Uterus (tissue), 4 donors: ENCODE measurements at places on chromosomes 1 and 21. TPM values are rescaled to one million over a fixed set of nuclear protein-coding genes. Genes with fewer than 3 reads are reported as not detected.

DNA sequence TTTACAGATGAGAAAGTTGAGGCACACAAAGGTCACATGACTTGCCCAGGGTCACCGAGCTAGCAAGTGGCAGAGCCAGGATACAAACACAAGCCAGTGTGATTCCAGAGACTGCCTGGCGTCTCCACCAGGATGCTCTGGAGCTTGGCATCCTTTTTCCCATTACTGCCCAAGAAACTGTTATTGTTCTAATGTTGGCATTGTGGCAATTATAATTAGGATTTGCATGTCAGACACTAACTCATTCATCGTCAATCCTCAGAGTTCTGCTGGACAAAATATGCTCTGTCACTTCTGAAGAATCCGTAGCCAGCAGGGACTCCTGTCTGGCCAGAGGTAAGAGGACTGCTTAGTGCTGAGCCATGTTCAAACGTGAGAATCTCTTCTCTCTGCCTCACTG is 8.8 kb downstream of the KAZN start:
- no peak for DNase-seq
- H3K4me3 ChIP-seq: no peak overlapping the region
- H3K27ac ChIP-seq: no peak overlapping the region
- no peaks in the 10 kb centered on the region for H3K36me3 ChIP-seq
- no peaks in the 10 kb centered on the region for H3K4me1 ChIP-seq

GRCh38 chr1:230408971-230409370 is 17.2 kb downstream of the PGBD5 start:
- H3K4me1 ChIP-seq: no peaks in the 10 kb centered on the region
- H3K36me3 ChIP-seq: no peaks in the 10 kb centered on the region
- H3K4me3 ChIP-seq: no peak overlapping the region
- DNase-seq: no peak
- H3K27ac ChIP-seq: no peak overlapping the region

Gene PKP1
- total RNA-seq: not detected

- no peaks in the 10 kb centered on the region for H3K4me1 ChIP-seq
- no peaks in the 10 kb centered on the region for H3K36me3 ChIP-seq
- H3K4me3 ChIP-seq: no peak overlapping the region
- H3K27me3 ChIP-seq: no peaks in the 10 kb centered on the region
- no peak overlapping the region for H3K27ac ChIP-seq
These were observed 298.9 kb downstream of the DSCAM start for GRCh38 chr21:40547906-40548513.

- H3K4me1 ChIP-seq: no peaks in the 10 kb centered on the region
- H3K4me3 ChIP-seq: no peak overlapping the region
- H3K27me3 ChIP-seq: no peaks in the 10 kb centered on the region
- no peak for DNase-seq
These were observed 61.6 kb upstream of the QSOX1 start for GRCh38 chr1:180092931-180093650.

DNA sequence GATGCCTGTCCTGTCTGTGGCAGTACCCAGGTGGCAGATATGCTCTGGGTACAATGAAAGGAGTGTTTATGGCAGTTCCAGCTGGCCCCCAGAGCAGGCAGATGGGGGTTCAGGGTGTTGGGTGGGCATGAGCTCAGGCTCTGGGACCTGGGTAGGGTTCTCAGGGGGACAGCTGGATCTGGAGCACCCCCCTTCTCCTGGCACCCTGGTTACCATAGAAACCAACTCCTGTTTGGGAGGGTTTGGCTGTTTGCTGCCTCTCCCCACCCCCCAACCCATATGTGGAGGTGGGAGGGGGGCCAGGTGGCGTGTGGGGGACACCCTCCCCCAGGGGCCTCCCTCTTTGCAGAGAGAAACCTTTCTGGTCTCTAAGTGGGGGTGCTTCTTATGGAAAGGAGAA is 7.1 kb downstream of the FOXO6 start:
- no peak overlapping the region for H3K4me3 ChIP-seq
- DNase-seq: no peak
- H3K27ac ChIP-seq: no peak overlapping the region
- no peaks in the 10 kb centered on the region for H3K27me3 ChIP-seq
- no peaks in the 10 kb centered on the region for H3K36me3 ChIP-seq
